ENCODE measurements at places on chromosomes 13 and 19. TPM values are rescaled to one million over a fixed set of nuclear protein-coding genes. Genes with fewer than 3 reads are reported as not detected.

GRCh38 chr19:16371540-16371986 lies 46.9 kb downstream of the KLF2 start:
- peaks cover 60% of the 10 kb centered on the region for H3K4me1 ChIP-seq
- no peaks in the 10 kb centered on the region for H3K27me3 ChIP-seq
- H3K4me3 ChIP-seq: peak overlapping the region; percentile 12
- H3K27ac ChIP-seq: peak overlapping the region; percentile 76

Gene NANOS2
- total RNA-seq: not detected

DNA sequence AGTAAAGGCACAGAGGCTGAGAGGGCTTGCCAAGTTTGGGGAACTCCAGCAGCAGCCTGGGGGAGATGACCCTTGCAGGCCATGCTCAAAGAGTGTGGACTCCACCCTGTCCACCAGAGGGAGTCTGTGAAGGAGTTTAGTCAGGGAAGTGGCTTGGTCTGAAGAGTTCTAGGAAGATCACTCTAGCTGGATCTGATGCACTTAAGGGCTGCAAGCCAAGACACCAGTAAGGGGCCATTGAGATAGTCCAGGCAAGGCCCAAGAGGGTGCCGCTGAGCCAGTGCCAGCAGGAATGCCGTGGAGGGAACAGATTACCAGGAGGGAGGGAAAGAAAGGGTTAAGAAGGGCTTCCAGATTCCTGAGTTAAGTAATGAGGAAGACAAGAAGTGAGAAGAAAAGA lies 68.7 kb downstream of the ZAR1L start:
- no peak overlapping the region for H3K4me3 ChIP-seq
- no peaks in the 10 kb centered on the region for H3K27me3 ChIP-seq
- peaks cover 13% of the 10 kb centered on the region for H3K4me1 ChIP-seq
- peak; percentile 57 for DNase-seq

Gene ZNF260
- 12.5 TPM for total RNA-seq

- H3K4me1 ChIP-seq: no peaks in the 10 kb centered on the region
- no peaks in the 10 kb centered on the region for H3K27me3 ChIP-seq
- H3K36me3 ChIP-seq: no peaks in the 10 kb centered on the region
- no peak overlapping the region for H3K27ac ChIP-seq
- no peak for DNase-seq
Measured at GRCh38 chr13:86087244-86087643, 288.0 kb upstream of the SLITRK6 start.

- H3K4me1 ChIP-seq: peaks cover 54% of the 10 kb centered on the region
- H3K36me3 ChIP-seq: peaks cover 40% of the 10 kb centered on the region
- no peak overlapping the region for H3K4me3 ChIP-seq
- H3K27ac ChIP-seq: no peak overlapping the region
- H3K27me3 ChIP-seq: no peaks in the 10 kb centered on the region
Measured at GRCh38 chr13:98915981-98916380, 61.9 kb downstream of the DOCK9 start.

Gene LSR
- total RNA-seq: 74.1 TPM

DNA sequence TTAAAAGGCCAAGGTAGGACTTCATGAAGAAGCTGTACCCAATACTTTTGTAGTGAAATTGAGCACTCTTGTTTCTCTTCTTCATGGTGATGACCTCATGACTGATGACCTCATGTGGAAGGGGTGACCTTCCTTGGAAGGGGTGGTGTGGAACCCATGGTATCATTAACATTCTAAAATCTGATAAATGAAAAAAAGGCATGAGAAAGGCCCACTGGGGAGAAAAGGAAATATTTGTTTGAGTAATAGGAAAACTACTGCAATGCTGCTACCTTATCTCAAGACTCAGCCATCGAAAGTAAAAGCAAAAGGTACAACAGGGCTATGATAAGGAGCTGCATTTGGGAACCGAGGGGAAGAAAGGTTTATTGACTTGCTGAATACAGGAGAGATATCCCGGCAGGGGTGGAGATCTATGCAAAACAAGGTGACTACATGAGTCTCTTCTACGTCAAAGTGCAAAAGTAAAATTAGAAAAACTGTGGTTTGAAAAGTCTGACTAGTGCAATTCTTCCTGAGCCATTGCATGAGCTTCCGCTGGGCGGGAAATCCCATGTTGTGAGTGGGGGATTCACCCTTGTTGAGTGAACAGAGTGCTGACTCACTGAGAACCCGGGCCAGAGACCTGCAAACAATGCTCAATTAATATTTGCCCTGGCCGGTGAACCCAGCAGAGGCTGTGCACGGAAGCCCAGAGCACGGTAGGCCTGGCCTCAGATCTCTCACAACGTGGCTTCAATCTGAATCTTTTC lies 138.9 kb upstream of the RFC3 start:
- peak overlapping the region; percentile 54 for H3K27ac ChIP-seq
- peaks cover 29% of the 10 kb centered on the region for H3K4me1 ChIP-seq
- H3K27me3 ChIP-seq: no peaks in the 10 kb centered on the region
- peak overlapping the region; percentile 34 for H3K4me3 ChIP-seq
- peak; percentile 68 for DNase-seq
- H3K36me3 ChIP-seq: no peaks in the 10 kb centered on the region

- H3K4me1 ChIP-seq: peaks cover 25% of the 10 kb centered on the region
- H3K27me3 ChIP-seq: peaks cover 34% of the 10 kb centered on the region
Measured at GRCh38 chr19:18223860-18224524, 2.2 kb downstream of the PDE4C start.

DNA sequence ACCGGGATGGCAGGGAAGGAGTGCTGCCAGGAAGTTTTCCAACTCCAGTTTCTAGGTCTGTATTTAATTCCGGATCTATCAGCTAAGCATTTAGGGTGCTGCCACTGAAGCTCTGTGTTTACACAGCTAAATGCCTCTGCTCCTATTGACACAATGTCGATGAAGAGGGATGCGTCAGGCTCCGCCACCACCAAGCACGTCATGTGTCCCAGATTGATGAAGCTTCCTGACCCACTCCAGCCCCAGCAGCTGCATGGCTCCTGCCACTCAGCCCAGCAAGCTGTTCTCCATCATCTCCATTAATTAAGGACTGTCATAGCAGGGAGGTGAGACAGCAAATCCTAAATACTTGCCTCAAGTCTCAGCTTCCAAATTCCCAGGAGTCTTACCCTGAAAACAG lies 435.2 kb upstream of the ZNF507 start:
- no peaks in the 10 kb centered on the region for H3K27me3 ChIP-seq
- no peak for DNase-seq
- H3K4me3 ChIP-seq: no peak overlapping the region
- H3K36me3 ChIP-seq: no peaks in the 10 kb centered on the region
- no peak overlapping the region for H3K27ac ChIP-seq

Gene NDFIP2
- 30.0 TPM for total RNA-seq

- H3K27me3 ChIP-seq: peaks cover 54% of the 10 kb centered on the region
- no peaks in the 10 kb centered on the region for H3K36me3 ChIP-seq
- H3K4me3 ChIP-seq: peak within 1 kb of the TSS; percentile 49
Measured at GRCh38 chr19:45667620-45668341, at the start of gene GIPR. Gene GIPR (plus strand): TSS chr19:45668221. CDS start chr19:45669521, 1,300 bp downstream.

DNA sequence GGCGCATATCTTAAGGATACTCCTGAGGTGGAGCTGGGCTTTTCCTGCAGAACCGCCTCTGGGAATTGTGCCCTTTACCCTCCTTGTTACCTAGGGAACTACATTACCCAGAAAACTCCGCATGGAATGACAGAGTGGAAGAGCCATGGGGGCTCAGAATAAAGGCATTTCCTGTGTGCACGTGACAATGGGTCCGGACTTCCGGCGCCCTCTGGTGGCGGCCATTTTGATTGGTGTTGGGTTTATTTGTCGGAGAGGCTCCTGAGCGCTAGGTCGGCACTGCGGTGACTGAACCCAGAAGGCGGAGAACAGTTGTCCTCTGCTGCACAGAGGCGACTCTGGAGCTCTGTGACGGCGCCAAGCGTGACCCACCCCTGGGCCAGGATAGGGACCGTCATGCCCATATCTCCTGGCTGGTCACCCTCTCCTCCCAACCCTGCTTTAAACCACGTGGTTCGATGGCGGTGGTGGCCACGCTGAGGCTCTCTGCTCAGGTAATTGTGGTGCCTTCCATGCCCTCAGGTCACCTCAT lies at the start of gene ZNF587B:
Gene ZNF587B (plus strand): TSS at position 229 of the 532 bp plus-strand sequence. CDS start 230 bp downstream, at position 459.
- H3K27ac ChIP-seq: peak within 1 kb of the TSS; percentile 41
- DNase-seq: peak; percentile 67
- no peaks in the 10 kb centered on the region for H3K27me3 ChIP-seq
- H3K4me1 ChIP-seq: no peaks in the 10 kb centered on the region
- H3K36me3 ChIP-seq: no peaks in the 10 kb centered on the region

DNA sequence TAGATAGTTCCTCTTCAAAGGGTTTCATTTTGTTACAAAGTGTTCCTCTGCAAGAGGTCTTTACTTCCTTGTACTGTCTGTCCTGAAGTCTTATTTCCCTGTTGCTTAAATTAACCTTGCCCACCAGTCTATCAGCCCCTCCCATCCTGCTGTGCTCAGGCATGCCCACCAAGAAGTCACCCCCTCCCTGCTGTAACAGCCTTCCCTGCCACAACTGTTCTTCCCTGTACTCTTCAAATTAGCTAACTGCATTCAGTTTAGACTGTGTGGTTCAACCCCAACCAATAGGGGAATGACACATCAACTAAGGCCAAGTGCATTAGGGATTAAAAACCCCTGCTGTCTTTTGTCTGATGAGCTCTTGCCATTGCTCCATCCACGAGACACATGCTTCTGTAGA lies 34.4 kb upstream of the ZNF562 start:
- H3K27ac ChIP-seq: peak overlapping the region; percentile 60
- no peaks in the 10 kb centered on the region for H3K4me1 ChIP-seq
- no peak overlapping the region for H3K4me3 ChIP-seq
- DNase-seq: no peak
- H3K27me3 ChIP-seq: no peaks in the 10 kb centered on the region

DNA sequence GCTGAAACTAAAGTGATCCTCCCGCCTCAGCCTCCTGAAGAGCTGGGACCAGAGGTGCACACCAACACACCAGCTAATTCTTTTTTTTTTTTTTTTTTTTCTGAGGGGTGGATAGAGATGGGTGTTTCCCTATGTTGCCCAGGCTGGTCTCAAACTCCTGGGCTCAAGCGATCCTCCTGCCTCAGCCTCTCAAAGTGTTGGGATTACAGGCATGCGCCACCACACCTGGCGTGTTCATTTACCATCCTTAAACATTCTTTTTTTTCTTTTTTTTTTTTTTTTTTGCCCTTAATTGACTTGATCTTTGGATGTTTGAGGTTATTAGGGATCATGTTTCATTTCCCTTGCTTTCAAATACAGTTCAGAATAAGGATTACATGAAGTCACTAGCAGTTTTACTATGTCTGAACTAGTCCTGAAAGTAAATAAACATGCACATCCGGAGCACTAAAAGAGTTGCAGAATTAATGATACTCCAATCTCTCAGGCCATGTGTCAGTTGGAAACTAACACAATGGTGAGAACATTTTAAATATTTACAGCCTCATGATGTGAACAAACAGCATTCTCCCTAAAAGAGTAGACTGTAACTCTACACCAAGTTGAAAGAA lies 10.2 kb downstream of the UTP14C start:
- DNase-seq: no peak
- H3K4me1 ChIP-seq: no peaks in the 10 kb centered on the region
- no peaks in the 10 kb centered on the region for H3K36me3 ChIP-seq
- H3K27me3 ChIP-seq: no peaks in the 10 kb centered on the region
- no peak overlapping the region for H3K4me3 ChIP-seq

Gene CFAP97D2
- total RNA-seq: 1.8 TPM

- H3K36me3 ChIP-seq: peaks cover 78% of the 10 kb centered on the region
- H3K4me1 ChIP-seq: no peaks in the 10 kb centered on the region
- no peak overlapping the region for H3K27ac ChIP-seq
- no peak for DNase-seq
Measured at GRCh38 chr19:34493038-34493648, 11.6 kb downstream of the WTIP start.

Gene CYSLTR2
- 2.6 TPM for total RNA-seq

DNA sequence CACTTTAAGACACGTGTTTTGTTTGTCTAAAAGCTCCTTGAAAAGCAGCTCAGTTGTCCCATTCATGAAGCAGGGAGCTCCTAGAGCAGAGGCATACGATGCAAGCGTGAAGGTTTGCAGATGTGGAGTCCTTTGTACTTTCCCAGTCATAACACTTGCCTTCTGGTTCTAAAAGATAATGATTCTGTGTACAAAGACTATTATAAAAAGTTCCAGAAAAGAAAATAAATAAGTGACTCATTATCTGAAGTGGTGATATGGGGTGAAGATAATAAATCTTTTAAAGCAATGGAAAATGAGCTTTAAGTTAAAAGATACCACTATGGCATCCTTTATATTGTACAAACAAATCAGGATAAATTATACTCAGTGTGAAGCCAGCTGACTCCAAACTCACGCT lies 569.9 kb downstream of the MYO16 start:
- no peak for DNase-seq
- H3K27me3 ChIP-seq: no peaks in the 10 kb centered on the region
- no peak overlapping the region for H3K4me3 ChIP-seq
- peaks cover 5% of the 10 kb centered on the region for H3K4me1 ChIP-seq
